ENCODE measurements at places on chromosomes 11 and 22.

- no peak for DNase-seq
Measured at GRCh38 chr11:65308281-65308891, 6.3 kb upstream of the CDC42EP2 start.

GRCh38 chr22:36599771-36600170 is 70.8 kb upstream of the EIF3D start:
- no peak for DNase-seq

- DNase-seq, result no peak
Measured at GRCh38 chr11:94272738-94273313, 31.6 kb upstream of the IZUMO1R start.

DNA sequence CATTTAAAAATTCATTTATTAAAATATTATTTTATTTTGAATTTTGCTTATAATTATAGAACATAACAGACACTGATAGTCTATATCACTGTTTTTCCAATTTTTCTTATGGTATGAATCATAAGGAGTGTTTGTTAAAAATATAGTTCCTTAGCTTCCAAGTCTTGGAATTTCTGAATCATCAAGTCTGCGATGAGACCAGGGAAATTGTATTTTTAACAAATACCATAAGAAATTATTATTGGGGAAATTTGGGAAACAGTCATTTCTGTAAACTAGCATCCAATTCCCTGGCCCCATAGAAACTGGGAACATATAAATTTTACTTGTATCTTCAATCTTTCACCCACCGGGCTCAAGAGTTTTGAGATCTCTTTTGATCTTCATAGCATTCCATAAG is 38.0 kb upstream of the PICALM start:
- no peak for DNase-seq

DNA sequence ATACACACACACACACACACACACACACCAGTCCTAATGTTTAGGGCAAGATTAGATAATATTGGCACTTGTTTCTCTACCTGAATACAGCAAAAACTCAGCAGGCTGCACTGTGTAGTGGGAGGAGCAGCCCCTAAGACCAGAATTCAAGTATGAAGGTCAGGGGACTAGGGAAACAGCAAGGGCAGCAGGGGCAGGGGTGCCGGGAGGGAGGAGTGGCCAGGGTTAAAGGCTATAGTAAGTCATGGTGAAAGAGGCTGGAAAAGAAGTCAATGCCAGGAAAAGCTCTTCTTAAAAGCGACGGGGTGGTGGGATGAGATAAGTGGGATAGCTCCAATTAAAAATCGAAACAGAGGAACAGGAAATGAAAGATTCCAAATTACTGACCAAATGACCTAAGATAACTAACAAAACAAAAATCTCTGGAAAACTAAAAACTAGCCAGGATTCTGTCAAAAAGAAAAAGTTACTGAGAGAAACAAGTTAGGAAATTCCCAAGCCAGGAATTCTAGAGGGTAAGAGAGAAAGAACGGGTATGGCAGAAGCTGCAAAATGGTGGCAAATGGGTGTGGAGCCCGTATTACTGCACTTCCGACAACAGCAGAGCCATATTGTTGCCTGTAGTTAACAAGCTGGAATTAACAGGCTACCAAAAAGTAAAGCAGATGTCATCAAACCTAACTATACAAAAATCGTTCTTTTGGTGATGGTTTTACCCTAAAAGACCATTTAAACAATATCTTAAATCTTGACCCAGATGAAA is 1.3 kb downstream of the ASCL3 start:
- DNase-seq, result no peak

GRCh38 chr11:69837791-69838190 is 18.6 kb upstream of the FGF3 start:
- no peak for DNase-seq

GRCh38 chr11:127013550-127013949 is 13.0 kb upstream of the KIRREL3 start:
- no peak for DNase-seq

DNA sequence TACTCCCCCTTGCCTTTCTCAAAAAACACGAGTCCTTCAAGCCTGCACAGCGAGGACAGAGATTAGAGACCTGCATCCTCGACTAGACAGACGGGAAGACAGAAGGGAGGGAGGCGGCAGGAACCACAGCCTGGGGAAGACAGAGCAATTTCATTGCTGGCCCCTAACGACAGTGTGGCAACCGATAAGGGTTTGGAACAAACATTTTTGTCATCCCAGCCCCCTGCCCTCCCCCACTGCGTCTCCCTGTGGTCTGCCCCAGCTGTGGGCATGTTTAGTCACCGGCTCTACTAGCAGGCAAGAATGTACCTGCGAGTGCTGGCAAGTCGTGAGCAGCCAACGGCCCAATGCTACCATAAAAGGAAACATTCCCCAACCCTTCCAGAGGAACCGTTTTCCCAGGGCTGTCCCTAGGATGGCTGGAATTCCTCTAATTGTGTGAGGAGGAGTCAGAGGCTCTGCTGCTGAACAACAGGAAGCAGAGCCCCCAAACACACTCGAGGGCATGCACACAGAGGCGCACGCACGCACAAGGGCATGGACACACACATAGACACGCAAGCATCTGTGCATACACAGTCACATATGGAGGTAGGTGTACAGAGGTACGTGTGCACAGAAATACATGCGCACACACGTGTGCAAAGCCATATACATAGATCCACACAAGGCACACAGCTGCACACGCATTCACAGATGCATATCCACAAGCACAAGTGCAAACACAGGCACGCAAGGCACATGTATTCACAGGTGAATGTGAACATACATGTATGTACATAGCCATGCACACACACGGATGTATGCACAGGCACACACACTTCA is 58.3 kb downstream of the MYH9 start:
- peak; percentile 78 for DNase-seq

DNA sequence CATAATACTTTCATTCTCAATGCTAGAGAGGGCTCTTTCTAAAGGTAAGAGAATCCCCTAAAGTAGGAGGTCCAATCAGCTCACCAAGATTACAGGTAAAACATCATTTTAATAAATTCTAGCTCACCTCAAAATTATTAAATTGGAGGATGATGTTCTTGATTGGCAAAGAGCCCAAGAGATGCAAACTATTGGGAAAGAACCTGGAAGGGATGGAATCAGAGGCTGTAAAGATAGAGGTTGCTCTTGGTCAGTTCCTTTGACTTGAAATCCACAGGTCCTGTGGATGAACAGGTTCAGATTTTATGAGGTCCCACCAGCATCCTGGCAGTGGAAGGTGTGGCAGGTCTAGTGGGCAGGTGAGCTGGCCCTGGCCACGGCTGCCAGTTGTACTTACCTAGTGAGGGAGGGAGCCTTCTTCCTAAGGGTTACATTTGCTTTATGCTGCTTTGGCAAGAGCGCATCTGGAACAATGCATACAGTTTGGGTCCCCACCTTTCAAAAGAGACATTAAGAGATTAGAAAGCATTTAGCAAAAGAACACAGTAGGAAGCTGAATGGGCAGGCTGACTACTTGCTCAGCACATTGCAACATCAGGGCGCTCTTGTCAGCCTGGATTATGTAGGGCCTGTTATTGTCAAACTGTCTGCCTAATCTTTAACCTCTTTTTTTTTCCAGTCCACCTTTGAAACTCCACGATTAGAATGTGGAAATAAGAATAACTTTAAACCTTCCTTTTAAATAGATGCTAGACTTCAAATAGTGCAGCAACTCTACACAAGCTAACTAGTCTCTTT is 97.0 kb downstream of the RDX start:
- no peak for DNase-seq

DNA sequence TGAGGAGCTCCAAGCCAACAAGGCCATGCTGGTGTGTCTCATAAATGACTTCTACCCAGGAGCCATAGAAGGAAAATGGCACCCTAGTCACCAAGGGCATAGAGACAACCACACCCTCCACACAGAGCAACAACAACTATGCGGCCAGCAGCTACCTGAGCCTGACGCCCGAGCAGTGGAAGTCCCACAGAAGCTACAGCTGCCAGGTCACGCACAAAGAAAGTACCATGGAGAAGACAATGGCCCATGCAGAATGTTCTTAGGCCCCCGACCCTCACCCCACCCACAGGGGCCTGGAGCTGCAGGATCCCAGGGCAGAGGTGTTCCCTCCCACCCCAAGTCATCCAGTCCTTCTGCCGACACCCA is 28.0 kb downstream of the IGLL5 start:
- no peak for DNase-seq

DNA sequence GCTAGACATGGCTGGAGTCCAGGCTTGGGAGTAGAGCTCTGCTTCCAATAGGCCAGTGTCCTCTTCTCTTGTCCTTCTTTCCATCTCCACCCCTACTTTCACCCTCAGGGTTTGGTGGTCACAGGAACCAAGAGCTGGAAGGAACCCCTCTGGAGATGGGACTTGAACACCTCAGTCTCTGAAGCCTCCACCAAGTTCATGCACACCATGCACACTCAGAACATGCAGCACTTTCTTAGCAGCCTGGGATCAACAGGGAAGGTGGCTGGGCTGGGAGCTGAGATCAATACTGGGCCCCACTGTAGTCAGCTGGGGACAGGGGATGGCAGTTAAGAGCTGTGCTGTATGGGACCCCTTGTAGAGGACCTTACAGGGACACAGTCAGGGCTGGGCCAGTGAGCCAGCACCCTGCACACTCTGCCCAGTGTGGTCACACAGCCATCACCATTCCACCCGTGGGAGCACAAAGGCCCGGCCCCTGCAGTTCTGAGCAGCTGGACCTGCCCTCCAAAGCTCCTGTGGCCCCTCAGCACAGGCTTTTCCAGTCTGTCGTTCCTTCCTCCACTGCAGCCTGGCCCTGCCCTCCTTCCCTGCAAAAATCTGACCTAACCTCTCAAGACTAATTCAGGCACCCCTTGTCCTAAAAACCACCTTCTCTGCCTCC is 47.7 kb downstream of the GAB4 start:
- no peak for DNase-seq

- no peak for DNase-seq
Measured at GRCh38 chr22:38098410-38099249, 11.9 kb downstream of the BAIAP2L2 start.

GRCh38 chr11:112837162-112837826 is 123.9 kb upstream of the NCAM1 start:
- no peak for DNase-seq

GRCh38 chr11:129825380-129825779 is 9.7 kb downstream of the TMEM45B start:
- no peak for DNase-seq

DNA sequence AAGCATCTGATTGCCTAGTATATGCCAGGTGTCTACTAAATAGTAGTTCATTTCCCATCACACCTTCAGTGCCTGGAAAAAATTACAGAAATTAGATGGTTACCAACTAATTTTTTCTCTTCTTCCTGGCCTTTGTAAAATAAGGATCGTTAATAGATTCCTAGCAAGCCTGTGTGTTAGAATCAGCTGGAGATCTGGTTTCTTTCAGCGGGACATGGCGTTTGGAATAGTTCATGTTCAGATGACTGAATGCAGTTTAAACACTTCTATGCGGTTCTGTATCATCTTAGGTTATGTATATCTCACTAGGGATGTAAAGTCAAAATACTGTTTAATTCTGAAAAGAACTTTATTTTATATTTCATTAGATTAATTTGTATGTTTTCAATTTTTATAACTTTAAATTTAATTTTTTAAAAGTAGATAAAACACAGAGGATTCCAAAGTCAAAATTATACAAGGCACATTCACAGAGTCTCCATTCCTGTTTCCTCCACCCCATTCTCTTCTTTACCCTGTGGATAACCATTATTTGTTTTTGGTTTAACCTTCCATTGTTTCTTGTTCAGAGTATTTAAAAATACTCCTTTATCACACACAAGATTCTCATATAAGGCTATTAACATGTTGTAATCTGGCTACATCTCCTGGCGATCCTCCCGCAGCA is 132.8 kb downstream of the ATXN10 start:
- DNase-seq, result no peak

DNA sequence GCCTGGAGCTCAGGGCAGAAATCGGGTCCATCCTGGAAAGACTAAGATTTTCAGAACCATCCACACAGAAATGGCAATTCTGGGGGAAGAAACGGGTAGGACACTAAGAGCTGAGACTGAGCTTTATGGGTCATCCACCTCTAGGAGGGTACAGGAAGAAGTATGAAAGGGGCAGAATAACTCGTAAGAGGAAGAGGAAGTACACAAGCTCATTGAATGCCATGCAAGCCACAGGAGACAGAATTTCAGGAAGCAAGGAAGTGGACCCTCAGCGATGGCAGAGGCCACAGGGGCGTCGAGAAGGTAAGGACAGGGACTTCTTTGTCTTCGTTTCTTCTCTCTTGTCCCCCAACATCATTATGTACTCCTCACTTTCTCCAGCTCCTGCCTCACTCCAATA is 169.6 kb downstream of the MAML2 start:
- DNase-seq, result no peak

DNA sequence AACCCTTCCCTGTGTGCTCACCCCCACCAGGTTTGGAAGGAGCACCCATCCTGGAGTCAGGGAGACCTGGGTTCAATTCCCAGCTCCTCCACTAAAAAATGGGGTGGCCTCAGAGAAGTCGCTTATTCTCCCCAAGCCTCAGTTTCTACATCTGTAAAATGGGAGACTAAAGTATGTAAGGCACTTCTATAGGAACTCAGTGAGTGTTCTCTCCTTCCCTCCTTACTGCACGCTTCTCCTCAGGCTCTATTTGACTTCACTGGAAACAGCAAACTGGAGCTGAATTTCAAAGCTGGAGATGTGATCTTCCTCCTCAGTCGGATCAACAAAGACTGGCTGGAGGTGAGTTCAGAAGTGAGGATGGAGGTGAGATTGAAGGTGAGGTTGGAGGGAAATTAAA is 11.3 kb downstream of the NCF4 start:
- no peak for DNase-seq

DNA sequence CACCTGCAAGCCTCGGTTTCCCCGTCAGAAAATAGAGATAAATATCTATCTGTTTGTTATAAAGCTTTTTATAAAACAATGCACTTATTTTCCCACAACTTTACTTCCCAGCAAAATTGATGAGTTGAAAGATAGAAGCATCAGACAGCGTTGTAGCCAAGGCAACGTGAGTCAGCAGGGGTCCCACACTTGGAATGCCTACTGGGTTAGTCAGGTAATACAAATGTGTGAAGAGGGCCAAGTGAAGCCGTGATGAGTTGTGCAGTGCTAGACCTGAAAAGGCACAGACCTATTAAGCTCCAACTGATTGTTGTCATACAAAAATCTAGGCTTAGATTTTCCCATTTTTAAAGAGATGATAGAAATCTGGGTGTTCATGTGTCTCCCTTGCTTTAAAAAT is 118.7 kb downstream of the PGR start:
- no peak for DNase-seq

- DNase-seq, result no peak
Measured at GRCh38 chr11:132312701-132313111, 942.3 kb downstream of the NTM start.

- DNase-seq, result no peak
Measured at GRCh38 chr11:18776324-18776723, 15.3 kb downstream of the PTPN5 start.

DNA sequence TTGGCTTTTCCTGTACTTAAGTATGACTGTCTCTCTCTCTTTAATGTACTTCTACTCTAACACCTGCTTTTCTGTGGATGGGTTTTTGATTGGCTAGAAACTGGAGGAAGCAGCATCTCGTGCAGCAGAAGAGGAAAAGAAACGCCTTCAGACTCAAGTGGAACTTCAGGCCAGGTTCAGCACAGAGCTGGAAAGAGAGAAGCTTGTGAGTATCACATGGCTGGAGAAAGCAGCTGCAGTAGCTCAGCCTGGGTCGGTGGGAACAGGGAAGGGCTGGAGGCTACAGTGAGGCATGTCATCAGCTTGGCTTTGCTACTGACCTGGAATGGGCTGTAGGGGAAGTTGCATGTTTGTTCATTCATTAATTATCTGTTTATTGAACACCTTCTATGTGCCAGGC is 74.2 kb downstream of the SWAP70 start:
- no peak for DNase-seq

Measured in stimulated activated CD8-positive, alpha-beta memory T cell treated with anti-CD3 and anti-CD28 coated beads, Interleukin-4, amount 100 ng/mL, for 24 hours (primary cell).